Stomach (tissue), 19 donors: ENCODE measurements at places on chromosomes 4 and X.

DNA sequence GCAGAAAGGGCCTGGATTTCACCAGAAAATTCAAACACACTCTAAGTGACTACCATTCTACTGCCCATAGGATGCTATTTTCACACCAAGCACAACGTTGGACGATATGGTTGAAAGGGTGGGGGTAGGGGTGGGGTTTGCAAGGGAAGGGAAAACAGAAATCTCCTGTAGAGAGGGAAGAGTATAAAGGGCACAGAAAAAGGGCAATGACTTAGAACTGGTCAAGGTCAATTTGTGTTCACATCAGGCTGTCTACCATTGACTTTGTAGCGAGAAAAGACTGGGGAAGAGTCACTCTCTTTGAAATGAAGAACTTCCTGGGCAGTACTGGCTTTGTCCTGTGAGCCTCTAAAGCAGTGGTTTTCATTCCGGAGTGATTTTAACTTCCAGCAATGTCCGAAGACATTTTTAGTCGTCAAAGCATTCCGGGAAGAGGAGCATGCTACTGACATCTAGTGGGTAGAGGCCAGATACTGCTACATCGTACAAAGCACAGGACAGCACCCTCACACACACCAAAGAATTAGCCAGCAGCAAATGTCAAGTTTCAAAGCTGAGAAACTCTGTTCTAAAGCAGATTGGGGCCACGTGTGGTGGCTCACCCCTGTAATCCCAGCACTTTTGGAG, 48.4 kb upstream of the SLC7A3 start:
- DNase-seq, result no peak

DNA sequence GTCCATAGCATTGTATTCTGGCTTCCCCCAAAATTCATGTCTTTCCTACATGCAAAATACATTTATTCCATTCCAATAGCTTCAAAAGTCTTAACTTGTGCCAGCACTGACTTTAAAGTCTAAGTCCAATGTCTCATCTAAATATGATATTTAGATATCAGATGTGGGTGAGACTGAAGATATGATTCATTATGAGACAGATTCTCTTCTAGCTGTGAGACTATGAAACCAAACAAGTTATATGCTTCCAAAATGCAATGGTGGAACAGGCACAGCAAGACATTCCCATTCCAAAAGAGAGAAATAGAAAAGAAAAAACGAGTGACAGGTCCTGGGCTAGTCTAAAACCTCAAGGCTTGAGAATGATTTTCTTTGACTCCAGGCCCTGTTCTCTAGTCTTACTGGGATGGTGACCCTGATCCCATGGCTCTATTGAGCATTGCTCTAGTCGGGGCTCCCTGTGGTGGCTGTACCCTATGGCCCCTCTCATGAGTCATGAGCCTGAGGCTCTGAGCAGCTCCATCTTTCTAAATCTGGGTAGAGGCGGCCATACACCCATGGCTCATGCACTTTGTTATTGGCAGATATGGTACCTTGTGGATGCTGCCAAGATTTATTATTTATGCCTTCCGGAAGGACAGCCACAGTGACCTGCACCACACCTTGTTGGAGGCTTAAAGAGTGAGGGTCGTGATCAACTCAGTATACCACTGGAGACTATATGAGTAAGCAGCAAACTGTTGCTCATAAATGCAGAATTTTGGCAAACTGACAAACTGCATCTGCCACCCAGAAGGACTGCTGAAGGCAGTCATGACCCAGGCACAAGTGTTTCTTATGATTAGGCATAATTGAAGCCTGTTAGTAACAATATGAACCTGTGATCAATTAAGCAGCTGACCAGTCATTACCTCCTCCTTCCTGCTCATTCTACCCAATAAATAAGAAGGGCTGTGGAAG, 38.5 kb upstream of the BOD1L1 start:
- no peak for DNase-seq

DNA sequence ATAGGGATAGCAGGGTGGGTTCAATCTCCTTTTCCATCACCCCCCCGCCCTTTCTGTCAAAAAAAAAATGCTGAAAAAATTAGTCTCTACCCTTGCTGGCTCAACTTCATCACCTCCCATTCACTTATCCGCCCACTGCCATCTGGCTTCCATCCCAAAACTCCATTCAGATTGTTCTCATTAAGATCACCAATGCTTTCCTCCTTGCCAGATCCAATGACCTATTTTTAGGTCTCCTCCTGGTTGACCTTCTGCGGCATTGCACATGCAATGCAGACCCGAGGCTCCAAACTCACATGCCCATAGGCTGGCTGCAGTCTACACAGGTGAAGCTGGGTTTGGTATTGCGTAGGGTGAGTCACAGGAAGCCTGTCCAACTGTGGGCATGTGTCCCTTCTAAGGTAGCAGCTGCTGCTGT, 21.1 kb upstream of the STIM2 start:
- no peak for DNase-seq

DNA sequence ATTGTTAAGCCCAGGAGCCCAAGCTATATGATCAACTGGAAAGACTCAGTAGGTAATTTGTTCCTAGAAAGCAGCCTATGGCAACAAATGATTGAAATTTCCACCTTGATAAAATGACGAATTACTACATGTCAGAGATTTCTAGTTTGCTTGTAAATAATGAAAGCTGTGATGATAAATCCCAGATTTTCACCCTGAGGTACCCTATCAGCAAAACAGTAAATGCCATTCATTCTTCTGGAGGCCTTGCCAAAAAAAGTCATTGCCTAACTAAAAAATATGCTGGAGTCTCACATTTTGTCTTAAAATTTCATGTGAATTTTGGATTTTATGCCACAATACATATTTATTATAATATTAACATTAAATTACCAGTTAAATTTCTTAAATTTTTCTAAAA, 71.3 kb downstream of the PPEF2 start:
- DNase-seq, result no peak

GRCh38 chr4:155734951-155735350, 23.9 kb upstream of the GUCY1B1 start:
- no peak for DNase-seq

DNA sequence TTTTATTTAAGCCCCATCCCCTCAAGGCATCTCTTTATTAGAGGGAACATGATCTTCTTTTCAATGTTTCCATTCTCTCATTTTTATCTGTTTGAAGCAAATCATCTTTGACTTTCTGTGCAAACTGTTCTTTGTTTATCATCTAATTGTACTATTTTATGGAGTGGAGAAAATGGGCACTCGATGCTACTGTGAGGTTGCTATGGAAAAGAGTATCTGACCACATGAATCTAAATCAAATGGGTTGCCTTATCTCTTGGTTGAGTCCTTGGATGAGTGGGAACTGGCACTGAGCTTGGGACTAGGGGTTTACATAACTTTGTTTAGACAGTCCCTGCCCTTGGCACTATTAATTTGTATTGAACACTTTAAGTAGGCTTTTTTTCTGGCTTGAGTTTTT, 9.1 kb downstream of the OCRL start:
- DNase-seq, result no peak

DNA sequence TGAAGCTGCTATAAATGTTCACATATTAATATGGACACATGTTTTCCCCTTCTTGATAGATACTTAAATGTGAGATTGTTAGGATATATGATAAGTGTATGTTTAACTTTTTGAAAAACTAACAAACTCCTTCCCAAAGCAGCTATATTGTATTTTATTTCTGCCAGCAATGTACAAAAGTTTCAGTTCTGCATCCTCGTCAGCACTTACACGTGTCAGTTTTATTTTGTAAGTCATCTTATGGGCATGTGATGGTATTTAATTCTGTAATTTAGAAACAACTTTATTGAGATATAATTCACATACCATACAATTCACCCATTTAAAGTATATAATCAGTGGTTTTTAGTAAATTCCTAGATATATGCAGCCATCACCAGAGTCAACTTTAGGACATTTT, 31.6 kb downstream of the RAPGEF2 start:
- no peak for DNase-seq

GRCh38 chr4:91089178-91089577, 962.0 kb downstream of the CCSER1 start:
- DNase-seq, result no peak

DNA sequence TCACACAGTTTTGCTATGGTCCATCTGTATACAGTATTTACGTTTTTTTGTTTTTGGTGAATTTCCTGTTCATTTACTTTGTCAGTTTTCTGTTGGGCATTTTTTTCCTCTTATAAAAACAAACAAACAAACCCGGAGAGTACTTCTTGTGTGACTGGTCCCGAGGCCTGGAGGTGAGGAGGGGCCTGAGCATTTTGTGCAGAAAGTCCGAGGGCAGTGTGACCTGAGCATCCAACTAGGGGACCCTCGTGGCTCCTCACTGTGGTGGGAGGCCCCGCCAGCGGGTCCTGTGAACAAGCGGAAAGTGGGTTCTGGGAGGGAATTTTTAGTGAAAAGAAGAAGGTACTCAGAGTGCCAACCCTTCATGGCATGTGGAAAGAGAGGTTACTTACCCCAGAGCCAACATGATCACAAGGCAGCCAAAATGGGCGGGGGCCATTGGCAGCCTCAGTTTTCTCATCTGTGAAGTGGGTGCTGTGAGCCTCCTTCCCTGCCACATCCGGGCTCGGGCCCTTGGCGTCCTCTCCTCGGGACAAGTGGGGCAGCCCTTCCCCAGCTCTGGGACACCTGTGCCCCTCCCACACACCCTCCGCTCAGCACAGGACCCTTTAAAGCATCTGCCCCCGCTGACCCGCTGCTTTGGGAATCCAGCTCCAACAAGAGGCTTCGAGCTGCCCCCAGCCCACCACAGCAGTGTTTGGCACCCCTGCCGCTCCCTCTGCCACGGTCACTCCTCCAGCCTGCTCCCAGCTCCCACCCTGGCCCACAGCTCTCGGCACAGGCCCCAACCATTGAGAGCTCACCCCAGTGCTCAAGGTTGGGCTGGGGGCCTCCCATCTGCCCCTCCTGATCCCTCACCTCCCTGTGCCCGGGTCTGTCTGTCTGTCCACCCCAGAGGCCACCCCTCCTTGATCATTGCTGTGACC, 22.8 kb upstream of the GPR78 start:
- no peak for DNase-seq

- DNase-seq, result no peak
Measured at GRCh38 chrX:134957836-134958235, 33.0 kb upstream of the SMIM10 start.

- no peak for DNase-seq
Measured at GRCh38 chr4:158929939-158930638, 161.3 kb downstream of the FNIP2 start.

DNA sequence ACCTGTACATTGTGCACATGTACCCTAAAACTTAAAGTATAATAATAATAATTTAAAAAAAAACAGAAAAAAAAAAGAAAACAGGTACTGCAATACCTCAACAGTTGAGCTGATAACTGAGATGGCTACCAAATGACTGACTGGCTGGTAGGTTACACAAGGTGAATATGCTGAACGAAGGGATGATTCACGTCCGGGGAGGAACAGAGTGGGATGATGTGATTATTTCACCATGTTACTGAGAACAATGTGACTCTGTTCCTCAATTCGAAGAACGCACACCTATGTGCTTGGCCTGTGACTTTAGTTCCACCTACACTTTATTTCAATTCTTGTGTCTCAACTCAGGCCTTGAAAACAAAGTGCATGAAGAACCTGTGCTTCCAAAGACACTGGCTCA, 111.7 kb downstream of the CXXC4 start:
- no peak for DNase-seq
